ENCODE measurements at places on chromosomes 1 and 21. TPM values are rescaled to one million over a fixed set of nuclear protein-coding genes. Genes with fewer than 3 reads are reported as not detected.

- peak; percentile 13 for DNase-seq
These were observed 6.5 kb downstream of the RHEX start for GRCh38 chr1:206059355-206059915.

- no peak for DNase-seq
These were observed 23.7 kb downstream of the RWDD3 start for GRCh38 chr1:95257758-95258157.

DNA sequence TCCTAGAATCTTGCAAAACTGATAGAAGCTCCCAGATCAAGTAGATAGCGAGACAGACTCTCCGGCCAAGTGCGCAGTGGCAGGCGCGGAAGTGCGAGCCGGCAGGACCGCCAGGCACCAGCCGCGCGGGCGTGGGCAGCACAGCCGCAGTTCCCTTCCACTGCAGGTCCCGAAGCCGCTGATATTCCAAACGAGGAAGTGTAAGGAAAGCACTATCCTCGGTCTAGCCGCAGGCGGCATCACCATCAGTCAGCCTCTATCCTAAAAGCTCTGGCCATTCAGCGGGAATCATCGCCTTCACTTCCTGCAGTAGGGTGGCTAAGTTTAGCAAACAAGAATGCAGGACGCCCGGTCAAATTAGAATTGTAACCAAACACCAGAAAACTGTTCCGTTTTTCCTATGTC, 710 bp downstream of the GLRX2 start:
- peak; percentile 76 for DNase-seq

DNA sequence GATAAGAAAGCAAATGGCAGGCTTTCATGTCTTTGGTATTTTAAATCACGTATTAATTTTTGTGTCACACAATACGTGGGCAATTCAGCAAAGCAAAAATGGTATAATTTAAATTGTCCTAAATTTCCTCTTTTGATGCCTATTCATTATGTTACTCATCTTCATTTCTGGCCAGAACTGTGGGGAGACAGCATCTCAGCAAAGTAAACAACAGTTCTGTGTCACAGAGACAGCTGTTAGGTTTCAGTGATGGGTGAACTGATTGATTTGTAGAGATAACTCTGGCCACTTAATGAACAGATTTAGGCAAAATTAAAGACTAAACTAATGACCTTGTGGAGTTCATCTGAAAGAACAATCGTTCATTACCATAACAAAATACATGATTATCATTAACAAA, 49.2 kb downstream of the FH start:
- DNase-seq, result no peak

REN gene
- total RNA-seq, result 2.2 TPM

PRAMEF11 gene
- total RNA-seq, result not detected

All from M059J (cell line).